PC-3 (cell line): ENCODE measurements at places on chromosomes 13 and 19. TPM values are rescaled to one million over a fixed set of nuclear protein-coding genes. Genes with fewer than 3 reads are reported as not detected.

DNA sequence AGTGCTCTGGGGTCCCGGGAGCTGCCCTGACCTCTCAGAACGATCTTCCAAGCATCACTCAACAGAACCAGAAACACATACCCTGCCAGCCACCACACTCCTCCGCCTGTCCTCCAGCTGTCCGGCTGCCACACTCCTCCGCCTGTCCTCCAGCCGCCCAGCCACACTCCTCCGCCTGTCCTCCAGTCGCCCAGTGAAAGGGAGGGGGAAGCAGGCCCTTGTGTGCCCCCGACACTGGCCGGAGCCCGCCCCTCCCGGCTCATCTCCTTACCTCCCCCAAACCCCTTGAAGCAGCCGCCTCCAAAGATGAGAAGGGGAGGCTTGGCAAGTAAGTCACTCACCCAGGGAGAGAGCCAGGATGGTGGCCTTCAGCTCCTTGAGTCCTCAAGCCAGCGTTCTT is 40.2 kb downstream of the STK24 start:
- no peak for DNase-seq

Gene DPP9
- 129 and 215 TPM in 2 replicates for total RNA-seq

Gene NEK5
- total RNA-seq, result 0.07 TPM in 1 of 2 replicates, not detected in the other

Gene C19orf44
- 2.5 and 5.2 TPM in 2 replicates for total RNA-seq

- no peak for DNase-seq
Measured at GRCh38 chr13:46355901-46356590, 31.0 kb downstream of the RUBCNL start.

Gene GRK1
- total RNA-seq, result not detected in 2 replicates

DNA sequence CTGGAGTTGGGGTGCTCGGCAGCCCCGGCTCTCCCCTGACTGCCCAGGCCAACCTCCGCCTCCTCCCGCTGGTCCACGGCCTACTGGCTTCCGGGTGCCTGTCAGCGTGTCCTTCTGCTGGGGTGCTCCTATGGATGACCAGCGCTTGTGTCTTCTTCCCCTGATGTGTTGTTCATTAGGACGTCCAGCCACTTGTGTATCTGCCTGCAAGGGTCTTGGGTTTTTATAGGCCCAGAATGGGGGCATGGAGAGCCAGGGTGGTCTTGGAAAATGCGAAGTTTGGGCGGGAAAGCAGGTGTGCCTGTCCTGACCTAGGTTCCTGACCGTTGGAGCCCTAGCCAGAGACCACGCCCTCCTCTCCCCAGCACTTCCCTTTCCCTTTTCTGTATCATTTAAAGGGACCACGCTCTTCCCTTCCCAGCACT is 139.8 kb downstream of the SLITRK5 start:
- peak; percentile 17 for DNase-seq

GRCh38 chr19:12453495-12453894 is 12.7 kb upstream of the ZNF443 start:
- DNase-seq, result peak; percentile 55

DNA sequence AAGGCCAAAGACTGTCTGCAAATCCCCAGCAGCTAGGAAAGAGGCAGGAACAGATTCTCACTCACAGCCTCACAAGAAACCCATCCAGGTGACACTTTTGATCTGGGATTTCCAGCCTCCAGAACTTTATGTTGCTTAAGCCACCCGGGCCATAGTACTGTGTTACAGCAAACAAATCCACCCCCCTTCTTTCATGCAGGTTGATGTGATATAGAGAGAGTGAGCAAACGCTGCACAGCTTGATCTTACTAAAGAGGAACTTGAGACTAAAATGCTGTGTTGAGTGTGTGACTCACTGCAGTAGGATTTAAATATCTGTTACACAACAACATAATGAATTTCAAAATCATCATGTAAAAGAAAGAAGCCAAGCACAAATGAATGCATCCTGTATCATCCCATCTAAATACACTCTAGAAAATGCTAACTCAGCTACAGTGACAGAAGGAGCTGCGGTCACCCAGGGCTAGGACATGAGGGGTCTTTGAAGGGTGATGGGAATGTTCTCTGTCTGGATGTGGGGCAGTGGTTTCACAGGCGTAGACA is 32.2 kb downstream of the RCBTB2 start:
- DNase-seq, result peak; percentile 68

Gene GNG7
- total RNA-seq, result 1.1 and 1.2 TPM in 2 replicates

DNA sequence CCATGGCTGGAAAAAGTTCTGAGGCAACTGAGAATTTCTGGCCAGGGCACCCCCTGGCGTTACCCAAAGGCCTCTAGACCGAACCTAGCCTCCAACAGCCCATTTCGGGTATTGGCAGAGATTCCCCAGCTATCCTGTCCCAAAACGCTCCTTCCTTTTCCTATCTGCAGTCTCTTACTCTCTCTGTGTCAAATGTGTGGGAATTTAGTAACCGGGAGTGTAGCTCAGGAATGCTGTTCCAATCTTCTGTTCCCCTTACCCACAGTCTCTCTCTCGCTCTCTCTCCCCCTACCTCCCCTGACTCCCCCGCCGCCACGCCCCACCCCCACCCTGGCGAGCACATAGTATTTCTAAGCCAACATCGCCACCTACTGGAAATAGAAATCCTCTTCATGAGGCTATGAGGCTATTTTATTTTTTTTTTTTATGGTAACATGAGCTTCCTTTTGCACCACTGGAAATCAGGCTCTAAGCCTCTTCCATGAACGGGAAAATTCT is 27.0 kb downstream of the OXGR1 start:
- DNase-seq, result peak; percentile 26

GRCh38 chr19:47653856-47654255 is 44.9 kb downstream of the BICRA start:
- no peak for DNase-seq

DNA sequence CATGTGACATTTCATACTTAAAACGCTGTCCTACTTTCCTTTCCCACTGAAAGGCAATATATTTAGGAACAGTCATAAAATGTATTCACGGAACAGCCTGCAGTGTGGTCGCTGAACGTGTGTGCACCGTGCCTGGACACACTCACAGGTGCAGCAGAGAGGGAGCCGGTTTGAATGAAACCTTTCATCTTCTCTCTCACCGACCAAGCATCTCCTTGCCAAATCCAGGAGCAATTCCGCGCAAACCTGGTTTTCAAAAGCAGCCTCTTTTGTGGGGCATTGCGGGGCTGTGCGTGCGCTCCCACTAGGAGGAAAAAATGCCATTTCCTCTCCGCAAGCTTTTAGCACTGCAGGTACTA is 1.0 kb downstream of the DCLK1 start:
- no peak for DNase-seq

Gene GPX4
- total RNA-seq, result 517 and 644 TPM in 2 replicates

GRCh38 chr13:72109863-72110262 is 242.9 kb upstream of the DACH1 start:
- DNase-seq, result peak; percentile 67

Gene BRCA2
- total RNA-seq, result 9.1 and 16.8 TPM in 2 replicates

DNA sequence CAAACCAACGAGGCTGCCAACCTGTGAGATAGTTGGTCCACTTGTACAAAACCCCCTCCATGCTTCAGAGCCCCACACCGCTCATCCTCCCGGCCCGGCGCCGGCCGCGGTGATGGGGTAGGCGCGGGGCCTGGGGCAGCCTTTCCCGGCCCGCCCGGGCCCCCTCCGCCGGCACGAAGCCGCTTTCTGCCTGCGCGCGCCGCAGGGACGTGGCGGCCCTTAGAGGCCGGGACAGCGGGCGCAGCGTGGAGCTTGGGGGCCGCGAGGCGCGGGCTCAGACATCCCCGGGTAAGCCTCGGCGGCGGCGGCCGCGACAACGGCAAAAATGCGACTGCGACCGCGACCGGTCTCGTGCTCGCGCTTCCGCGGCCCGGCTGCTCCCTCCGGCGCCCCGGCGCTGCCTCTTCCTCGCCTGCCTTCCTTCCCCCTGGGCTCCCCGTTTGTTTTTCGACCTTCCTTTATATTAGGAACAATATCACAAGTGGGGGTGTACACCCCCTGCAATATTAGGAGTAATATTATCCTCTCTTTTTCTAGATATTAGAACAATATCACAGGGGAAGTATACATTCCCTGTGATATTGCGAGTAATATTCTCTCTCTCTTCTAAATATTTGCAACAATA is 53.9 kb upstream of the CEACAM21 start:
- no peak for DNase-seq

DNA sequence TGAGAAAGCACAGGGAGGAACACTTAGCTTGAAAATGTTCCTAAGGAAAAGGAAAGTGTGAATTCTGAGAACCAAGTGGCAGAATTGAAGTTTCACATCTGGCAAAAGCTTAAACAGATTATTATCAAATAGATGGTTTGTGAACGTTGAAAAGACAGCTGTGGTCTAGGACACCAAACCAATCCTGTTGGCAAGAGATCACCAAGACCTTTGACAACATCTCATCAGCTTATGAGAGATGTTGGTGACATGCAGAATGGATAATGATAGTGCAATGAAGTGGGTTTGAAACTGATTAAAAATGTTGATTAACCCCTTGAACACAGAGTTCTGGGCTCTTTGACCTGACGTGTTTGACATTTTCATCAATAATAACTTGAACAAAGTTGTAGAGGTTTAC is 74.6 kb upstream of the GPR183 start:
- no peak for DNase-seq

- DNase-seq, result no peak
Measured at GRCh38 chr13:109366525-109366924, 419.9 kb downstream of the IRS2 start.

DNA sequence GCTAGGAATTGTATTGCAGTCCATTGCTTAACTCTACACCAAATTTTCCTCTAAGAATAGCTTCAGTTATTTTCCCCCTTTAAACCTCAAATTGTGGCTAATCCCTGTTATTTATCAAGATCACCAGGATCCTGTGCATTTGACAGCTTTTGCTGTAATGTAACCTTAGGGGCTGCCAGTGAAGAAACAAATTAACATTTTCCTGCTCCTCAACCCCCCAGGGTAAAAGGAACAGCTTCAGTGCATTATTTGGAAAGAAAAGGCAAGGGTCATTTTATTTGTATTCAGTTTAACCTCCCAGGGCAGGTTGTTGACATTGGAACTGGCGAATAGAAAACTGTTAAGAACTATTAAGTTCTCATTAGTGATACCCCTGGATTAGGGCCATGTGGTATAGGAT is 57.0 kb downstream of the PCDH20 start:
- DNase-seq, result no peak

DNA sequence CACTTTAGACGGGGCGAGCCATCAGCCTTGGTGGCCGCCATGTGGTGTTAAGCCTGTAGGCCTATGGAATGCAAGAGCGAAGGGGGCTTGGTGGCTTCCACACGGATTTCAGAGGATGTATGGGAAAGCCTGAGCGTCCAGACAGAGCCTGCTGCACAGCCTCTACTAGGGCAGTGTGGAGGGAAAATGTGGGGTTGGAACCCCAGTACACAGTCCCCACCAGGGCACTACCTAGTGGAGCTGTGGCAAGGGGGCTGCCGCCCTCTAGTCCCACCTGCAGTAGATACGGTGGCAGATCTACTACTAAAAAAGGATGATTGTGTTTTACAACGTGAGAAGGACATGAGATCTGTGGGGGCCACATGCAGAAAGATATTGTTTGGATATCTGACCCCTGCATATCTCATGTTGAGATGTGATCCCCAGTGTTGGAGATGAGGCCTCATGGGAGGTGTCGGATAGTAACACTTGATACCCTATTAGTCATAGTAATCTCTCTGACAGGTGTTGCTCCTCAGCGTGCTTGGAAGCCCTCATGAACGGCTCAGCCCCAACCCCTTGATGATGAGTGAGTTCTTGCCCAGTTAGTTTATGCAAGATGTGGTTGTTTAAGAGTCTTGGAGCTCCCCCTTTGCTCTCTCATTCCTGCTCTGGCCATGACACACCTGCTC is 45.6 kb downstream of the LHFPL6 start:
- no peak for DNase-seq

DNA sequence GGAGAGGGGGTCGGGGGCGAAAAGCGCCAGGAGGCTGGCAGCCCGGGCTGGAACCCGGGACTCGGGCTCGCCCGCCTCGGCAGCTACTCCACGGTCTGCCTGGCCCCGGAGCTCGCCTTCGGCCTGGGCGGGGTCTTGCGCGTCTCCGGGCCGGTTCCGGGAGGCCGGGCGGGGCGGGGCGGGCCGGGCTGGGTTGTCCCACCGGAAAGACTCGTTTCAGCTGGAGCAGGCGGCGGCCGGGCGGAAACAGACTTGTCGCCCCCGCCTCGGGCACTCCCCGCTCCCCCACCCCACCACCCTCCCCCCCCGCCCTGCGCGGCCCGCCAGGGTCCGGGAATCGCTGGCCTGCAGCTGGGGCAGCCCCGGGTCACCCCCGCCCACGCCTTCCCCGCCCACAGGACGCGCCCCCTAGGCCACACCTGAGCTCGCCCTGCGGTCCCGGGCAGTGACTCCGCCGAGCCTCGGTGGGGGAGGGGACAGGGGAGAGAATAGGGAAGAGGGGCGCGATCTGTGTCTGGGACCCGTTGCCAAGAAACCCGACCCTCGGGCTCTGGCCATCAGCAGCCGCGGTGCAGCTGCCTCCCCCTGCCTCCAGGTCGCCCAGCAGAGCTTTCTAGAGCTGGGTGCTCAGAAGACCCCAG is 109.4 kb downstream of the KCTD15 start:
- peak; percentile 57 for DNase-seq

Gene PRKCSH
- 222 and 266 TPM in 2 replicates for total RNA-seq

- peak; percentile 87 for DNase-seq
Measured at GRCh38 chr19:41951686-41952172, 7.4 kb downstream of the RABAC1 start.

Gene ZNF491
- 0.17 and 0.47 TPM in 2 replicates for total RNA-seq

DNA sequence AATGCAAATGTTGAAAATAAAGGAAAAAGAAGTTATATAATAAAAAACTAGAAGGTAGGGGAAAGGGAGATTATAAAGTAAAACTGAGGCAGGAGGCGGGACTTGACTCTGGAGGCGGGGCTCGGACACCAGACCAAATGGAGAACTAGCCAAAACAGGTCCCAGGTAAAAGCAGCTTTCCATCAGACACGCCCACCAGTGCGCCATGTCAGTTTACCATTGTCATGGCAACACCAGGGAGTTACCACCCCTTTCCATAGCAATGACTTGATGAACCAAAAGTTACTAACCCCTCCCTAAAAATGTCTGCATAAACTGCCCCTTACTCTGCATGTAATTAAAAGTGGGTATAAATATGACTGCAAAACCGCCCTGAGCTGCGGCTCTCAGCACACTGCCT is 70.9 kb downstream of the PEPD start:
- DNase-seq, result no peak

DNA sequence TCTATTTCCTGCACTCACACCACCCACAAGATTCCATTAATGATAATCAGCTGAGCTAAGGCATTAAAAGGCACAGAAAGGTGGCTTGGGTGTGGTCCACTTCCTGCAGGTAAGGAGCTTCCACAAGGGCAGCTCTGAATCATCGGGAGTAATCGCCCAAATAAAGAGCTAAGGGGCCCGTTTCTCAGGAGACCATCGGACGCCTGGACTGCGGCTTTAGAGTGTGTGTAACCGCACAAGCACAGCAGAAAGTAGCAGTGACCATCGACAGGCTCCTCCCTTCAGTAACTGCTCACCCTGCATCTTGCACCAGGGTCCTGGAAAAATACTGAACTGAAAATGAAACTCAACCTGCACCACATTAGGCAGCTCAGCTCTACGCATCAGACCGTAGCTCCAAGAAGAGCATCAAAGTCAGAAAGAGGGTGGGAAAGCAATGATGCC is 6.0 kb downstream of the STK24 start:
- DNase-seq, result peak; percentile 89

DNA sequence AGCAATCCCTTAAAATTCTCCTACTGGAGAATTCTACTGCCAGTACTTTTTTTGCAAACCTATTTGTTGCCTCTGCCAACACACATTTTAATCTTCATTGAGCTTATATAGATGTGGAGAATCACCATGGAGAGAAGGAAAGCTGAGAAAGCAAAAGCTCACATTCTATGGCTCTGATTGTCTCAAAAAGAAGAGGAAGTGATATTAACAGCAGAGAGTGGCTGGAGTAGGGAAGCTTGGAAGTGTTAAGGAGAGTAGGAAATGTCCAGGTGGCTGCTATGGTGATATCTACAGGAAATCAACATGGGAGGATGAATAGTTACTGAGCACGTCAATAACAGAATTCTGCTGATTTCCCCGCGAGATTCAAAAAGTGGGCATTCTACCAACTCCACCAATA is 78.8 kb upstream of the TDRD3 start:
- DNase-seq, result no peak
